ENCODE measurements at places on chromosomes 11 and 22.

- peak; percentile 36 for DNase-seq
Observed at GRCh38 chr11:11524436-11525061, 97.3 kb downstream of the GALNT18 start.

DNA sequence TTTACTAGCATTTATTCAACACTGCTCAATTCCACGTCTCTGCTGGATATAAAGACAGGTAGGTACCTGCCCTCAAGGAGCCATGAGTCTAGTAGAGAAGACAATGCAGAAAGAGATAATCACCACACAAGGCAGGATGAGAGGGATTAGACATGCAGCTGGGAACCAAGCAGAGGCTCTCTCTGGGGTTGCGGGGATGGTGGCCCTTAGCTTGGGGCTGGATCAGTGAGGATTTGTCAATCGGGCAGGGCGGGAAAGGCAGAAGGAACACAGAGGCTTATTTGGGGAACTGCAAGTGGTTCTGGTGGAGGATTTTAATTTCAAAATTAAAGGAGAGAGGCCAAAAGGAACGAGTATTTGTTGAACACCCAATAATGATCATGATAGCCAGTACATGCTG, 8.5 kb upstream of the DMC1 start:
- no peak for DNase-seq

GRCh38 chr11:127238321-127238720, 237.8 kb upstream of the KIRREL3 start:
- DNase-seq, result no peak

- DNase-seq, result no peak
Observed at GRCh38 chr22:39214006-39214382, 30.8 kb downstream of the PDGFB start.

- no peak for DNase-seq
Observed at GRCh38 chr22:23103199-23103954, 33.1 kb downstream of the GNAZ start.

- DNase-seq, result no peak
Observed at GRCh38 chr11:119787074-119787461, 58.1 kb upstream of the NECTIN1 start.

DNA sequence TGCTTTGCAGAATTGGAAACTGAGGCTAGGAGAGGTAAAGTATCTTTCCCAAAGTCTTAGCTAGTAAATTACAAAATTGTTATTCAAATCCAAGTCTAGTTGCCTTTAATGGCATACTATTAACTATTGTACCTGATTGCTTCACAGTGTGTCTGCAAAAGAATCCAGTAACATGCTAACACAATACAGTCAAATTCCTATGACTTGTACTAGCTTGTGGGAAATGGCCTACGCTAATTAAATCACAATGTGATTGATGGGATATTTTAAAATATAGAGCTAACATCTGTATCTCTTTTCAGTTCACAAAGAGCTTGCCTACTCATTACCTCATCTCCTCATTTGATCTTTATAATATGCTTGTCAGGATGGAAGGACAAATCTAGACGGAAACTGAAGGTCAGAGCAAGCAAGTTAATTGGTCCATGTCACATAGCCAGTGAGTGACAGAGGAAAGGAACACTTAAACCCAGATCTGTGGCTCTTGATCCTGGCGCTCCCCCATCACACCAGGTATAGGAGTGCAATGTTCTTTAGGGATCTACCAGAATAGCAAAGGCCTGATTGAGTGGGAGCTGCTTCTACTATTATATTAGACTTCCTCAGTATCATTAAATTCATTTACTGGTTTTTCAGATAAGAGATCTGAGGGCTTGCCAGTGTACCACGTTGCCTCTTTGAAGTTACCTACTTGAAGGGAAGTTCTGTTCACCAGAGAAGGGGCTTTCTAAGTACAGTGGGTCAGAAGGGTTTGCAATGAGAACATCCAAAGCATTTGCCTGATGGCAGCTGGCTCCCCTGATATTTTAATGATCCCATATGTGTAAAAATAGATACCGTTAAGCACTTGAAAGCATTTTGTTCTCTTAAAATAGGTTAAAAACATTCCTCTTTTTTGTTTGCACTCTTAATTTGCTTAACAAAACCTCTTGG, 213.6 kb upstream of the SESN3 start:
- DNase-seq, result no peak

- DNase-seq, result peak; percentile 61
Observed at GRCh38 chr11:67303132-67303834, at the start of gene SSH3. TSS of gene SSH3 (plus strand) at chr11:67303530. CDS start at chr11:67303626, 96 bp downstream.

DNA sequence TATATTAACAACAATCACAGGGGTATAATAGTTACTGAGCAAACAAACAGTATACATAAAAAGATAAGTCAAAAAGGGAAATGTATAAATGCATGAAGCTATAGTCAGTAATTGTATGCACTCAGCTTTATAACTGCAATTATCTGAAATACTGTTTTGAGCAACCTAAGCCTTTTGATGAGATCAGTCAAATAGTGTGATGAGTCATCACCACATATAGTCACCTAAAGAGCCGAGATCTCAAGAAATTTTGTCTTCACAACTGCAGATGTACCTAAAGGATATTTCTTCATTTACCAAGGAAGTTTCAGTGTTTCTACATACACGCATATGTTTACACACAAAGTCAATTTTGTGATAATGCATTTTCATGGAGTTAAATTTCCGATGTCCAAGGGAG, 5.4 kb upstream of the OR51A2 start:
- peak; percentile 66 for DNase-seq

DNA sequence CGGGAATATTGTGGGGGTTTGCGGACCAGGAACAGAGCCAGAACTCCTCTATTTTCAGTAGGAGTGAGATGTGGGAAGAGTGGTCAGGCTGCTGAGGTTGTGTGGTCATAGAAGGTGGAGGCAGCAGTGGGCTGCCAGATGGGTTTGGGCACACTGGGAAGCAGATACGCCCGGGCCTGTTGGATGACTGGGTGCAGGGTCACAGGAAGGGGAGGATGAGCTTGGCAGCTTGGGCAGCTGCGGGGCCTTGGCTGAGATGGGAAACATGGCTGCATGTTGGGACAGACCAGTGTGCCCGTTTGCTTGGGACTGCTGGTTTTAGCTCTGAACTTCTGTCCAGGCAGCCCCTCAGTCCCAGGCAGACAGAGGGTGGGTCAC, 11.4 kb downstream of the SHANK3 start:
- DNase-seq, result no peak

GRCh38 chr11:75493626-75494025, 32.1 kb downstream of the GDPD5 start:
- DNase-seq, result no peak

DNA sequence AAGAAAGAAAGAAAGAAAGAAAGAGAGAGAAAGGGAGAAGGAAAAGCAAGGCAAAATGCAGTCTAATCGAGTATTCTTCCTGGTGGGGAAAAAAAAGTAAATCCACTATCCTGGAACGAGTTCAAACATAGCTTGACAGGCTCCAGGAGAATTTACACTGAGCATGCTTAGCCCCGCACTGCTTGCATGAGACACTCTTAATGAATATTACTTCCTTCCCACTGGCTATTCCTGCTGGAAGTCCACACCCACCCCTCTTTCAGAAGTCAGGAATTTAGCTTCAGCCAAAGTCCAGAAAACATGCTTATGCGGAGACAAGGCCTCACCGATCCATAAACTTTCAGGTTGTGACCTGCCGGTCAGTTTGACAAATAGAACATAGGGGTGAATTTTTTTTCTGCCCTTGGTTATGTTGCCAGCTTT, 251.8 kb upstream of the BLID start:
- no peak for DNase-seq

DNA sequence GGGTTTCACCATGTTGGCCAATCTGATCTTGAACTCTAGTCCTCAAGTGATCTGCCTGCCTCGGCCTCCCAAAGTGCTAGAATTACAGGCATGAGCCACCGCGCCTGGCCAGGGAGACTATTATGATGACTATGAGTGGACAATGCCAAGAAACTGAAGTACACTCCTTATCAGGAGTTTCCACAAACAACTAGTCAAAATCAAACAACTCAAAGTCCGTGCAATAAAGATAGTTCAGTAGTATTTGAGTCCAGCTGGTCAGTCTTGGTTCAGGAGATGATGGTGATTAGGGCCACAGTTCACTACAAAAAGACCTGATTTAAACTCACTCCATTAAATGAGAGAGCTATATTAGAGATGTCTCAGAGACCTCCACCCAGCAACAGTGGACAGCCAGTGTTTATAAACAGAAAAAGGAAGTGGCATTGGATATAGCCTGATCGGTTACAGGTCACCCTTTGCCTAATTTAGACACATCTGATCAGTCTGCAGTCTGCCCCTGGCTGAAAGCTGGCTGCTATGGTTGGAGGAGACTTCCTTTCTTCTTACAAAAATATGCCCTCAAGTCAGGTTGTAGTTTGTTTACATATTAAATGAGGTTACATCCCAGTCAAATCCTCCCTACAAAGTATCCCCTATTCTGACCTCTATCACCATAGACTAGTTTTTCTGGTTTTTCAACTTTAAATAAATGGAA, 17.0 kb downstream of the CD3E start:
- peak; percentile 75 for DNase-seq

DNA sequence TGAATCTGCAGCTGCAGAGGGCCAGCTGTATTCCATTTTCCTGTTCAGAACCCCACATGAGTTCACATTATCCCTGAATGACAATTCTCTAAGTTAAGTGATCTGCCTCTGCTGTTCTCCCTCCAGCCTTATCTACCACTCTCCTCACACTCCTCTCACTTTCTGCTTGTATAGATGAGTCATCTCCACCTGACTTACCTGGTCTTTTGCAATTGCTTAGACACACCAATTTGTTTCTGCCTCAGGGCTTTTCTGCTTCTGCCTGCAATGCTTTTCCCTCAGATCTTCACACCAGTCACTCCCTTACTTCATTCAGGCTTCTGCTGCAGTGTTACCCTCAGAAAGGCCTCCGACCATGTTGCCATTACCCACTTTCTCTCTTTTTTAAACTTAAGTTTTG, 118.1 kb downstream of the ATM start:
- DNase-seq, result no peak

DNA sequence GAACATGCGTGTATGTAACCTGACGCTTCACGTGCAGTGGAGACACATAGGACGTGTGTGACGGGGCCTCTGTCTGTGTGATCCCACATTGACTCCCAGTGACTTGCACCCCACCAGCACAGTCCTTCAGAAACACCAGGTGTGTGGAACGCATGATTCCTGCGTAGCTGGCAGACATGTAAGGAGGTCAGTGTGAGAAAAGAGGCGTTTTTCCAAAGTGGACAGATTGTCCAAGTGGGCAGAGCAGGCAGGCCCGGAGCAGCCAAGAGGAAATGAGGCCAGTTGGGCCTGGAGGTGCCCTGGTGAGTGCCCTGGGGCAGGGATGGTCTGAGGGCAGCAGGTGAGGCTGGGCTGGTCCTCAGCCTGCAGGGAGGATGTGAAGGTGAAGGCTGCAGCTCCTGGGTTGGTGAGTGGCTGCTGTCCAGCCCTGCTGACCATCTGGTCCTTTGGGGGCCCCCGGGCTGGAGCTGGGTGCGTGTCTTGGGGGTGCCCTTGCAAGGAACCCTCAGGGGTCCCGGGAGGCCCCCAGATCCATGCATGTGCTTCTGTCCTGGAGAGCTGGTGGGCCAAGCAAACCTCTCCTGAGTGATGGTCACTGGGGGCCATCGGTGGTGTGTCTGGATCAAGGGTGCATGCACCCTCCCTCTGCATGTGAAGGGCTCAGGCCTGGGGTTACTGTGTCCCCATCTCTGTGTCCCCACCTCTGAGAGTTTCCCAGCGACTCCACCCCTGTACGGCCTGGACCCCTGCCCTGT, 26.6 kb downstream of the SHANK3 start:
- no peak for DNase-seq

DNA sequence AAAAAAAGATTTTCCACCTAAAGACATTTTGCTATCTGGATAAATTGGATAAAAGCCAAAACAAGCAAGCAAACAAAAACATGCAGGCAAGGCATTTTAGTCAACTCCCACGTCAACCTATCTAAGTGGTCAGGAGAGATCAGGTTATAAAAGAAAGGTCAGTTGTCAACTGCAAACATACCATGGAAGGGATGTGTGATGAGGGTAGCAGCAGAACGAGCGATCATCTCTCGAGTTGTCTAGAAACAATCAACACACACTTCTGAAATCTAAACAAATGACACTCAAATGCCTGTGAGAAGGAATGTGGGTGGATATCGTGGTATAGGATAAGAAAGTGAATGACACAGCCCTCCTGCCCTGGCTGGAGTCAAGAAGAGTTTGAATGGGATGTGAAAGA, 10.9 kb downstream of the MTCH2 start:
- no peak for DNase-seq

- DNase-seq, result no peak
Observed at GRCh38 chr11:17412488-17413180, 24.2 kb upstream of the KCNJ11 start.
